COR-L47 (cell line): ENCODE measurements at places on chromosomes 13 and 19.
A peak's percentile ranks its signal among the peaks of the same experiment; 100 is the strongest.

GRCh38 chr13:87172166-87172835 lies 498.9 kb upstream of the SLITRK5 start:
- no peak for DNase-seq

GRCh38 chr19:37507167-37507464 lies 377 bp downstream of the ZNF793 start:
- DNase-seq = no peak

DNA sequence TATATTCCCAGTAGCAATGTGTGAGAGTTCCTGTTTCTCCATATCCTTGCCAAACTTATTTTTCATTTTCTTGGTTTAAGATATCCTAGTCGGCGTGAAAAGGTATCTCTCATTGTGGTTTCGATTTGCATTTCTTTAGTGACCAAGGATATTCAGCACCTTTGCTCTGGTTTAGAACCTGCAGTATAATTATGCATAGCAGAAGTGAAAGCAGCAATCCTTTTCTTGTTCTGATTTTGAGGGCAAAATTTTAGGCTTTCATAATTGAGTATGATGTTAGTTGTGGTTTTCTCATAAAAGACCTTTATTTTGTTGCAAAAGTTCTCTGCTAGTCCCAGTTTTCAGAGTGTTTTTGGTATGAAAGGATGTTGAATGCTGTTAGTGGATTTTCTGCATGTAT lies 491.0 kb downstream of the FGF9 start:
- no peak for DNase-seq

DNA sequence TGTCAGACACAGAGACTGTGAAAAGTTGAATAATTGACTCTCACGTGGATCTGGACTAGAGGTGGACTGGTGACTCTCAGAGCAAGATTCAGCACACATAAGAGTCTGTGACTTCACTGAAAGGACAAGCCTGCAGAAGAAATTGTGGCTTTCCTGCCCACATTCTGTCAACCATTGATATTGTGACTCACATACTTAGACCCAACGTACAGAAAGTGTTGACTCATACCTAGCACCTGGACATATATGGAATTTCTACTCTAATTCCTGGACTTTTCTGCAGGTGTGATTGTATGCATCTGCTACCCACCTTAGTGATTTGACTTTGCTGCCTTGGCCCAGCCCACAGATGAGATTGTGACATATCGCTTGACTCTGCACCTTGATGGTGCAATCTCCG lies 15.6 kb upstream of the ZNF730 start:
- no peak for DNase-seq

GRCh38 chr19:55643887-55644176 lies 383 bp downstream of the ZNF581 start:
- DNase-seq = no peak

DNA sequence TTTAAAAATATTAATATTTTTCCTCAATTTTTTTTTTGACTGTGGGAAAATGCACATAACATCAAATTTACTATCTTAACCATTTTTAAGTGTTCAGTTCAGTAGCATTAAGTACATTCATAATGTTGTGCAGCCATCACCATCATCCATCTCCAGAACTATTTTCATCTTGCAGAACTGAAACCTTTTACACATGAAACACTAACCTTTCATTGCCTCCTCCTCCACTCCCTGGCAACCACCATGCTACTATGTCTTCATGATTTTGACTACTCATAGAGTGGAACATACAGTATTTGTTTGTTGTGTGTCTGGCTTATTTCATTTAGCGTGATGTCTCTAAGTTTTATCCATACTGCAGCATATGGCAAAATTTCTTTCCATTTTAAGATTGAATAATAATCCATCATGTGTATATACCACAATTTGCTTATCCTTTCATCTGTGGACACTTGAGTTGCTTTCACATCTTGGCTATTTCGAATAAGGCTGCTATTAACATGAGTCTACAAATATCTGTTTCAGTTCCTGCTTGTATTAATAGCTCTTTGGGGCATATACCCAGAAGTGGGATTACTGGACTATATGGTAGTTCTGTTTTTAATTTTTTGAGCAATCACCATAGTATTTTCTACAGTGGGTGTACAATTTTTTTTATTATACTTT lies 376.4 kb downstream of the MTUS2 start:
- DNase-seq = no peak

DNA sequence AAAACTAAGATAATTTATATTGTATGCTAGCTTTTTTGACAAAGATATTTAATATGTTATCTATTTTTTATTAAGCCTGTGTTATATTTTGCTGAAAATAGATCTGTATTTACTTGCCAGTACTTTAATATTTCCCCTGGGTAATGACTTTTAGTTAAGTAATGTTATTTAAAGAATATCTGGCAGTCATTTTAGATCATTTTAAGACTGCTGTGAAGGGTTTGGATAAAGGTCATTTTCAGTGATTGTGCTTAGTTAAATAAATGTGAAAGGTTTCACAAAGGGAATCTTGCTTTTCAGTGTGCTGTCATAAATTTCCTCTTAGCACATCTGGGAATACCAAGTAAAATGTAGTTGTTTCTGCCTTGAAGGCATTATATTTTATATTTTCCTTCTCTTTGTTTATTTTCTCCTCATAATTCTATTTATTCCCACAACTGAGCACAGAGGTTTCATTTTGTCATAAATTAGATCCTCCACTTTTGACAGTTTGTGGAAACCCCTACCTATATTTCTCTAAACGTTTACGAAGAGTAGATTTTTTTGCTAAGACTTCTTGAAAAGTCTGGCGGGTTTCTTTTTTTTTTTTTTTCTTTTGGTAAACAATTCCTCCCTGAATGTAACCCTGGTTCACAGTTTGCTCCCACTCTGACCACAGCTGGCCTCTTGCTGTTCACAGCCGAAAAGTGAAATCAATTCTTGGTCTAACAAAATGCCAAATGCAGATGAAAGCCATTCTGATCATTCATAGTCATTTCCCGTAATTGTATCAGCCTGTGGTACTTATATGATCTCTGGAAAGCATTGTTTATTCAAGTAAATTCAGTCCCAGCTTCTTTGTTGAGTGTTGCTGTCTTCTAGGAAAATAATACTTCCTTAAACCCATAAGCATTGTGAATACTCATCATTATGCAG lies 87.8 kb downstream of the MAB21L1 start:
- DNase-seq = no peak

GRCh38 chr19:10113964-10114650 lies 2.6 kb downstream of the P2RY11 start:
- no peak for DNase-seq

DNA sequence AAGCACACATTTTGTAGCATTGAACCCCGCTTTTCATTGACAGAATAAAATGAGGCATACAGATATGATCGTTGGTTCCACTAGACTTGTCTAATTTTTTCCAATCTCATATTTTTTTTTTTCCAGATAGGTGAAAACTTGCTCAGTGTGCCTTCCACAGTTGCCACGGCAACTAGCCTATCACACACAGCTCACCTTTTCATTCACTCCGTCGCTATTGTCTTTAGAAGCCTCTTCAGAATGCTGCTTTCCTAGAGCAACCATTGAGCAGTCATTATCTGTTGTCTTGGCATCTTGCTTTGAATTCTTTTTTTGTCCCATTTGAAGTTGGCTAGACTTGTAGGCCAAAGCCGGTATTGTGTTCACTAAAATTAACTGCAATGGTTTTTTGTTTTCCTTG lies 37.7 kb upstream of the ESD start:
- DNase-seq = no peak

DNA sequence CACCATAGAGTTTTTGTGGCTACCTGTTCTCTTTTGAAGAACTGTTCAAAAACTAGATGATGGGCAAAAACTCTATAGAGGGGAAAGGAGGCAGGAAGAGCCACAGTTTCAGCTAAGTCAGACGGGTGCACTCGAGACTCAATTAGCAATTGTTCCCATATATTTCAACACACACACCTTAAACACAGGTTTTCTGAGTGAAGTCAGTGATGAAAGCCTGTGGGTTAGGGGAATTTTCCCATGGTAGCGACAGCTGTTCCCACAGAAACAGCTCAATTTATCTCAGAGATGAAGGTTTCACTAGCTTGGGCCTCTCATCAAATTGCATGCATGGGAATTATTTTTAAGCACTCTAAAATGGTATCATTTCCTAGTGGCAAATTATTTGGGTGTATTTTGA lies 143.4 kb downstream of the ZIC5 start:
- no peak for DNase-seq

- DNase-seq = no peak
These were observed 850 bp upstream of the KLK11 start for GRCh38 chr19:51027126-51027806.

- DNase-seq = no peak
These were observed 95.2 kb upstream of the CLDN10 start for GRCh38 chr13:95457294-95457693.

GRCh38 chr19:9018163-9018875 lies 8.1 kb upstream of the MUC16 start:
- DNase-seq = no peak

- no peak for DNase-seq
These were observed 335.2 kb downstream of the SLITRK1 start for GRCh38 chr13:83547043-83547442.

GRCh38 chr13:44280456-44280855 lies 93.2 kb upstream of the SERP2 start:
- no peak for DNase-seq

- DNase-seq = no peak
These were observed 184.6 kb upstream of the NBEA start for GRCh38 chr13:34757441-34757840.

GRCh38 chr13:86909318-86909717 lies 761.9 kb upstream of the SLITRK5 start:
- no peak for DNase-seq

DNA sequence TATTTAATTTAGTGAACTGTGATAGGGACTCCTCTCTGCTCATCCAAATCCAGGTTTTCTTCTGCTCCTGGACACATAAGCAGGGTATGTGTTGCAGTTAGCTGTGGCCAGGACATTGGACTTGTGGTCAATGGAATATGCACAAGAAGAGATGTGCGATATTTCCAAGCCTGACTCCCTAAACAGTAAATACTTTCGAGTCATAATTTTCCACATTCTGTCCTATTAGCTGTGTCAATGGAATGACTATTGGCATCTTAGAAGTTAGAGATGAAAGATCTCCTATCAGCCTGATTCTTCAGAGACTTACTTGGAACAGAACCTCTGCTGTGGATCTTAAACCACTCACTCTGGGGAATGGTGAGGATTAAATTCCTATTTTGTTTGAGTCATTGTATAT lies 771.0 kb downstream of the EFNB2 start:
- no peak for DNase-seq

DNA sequence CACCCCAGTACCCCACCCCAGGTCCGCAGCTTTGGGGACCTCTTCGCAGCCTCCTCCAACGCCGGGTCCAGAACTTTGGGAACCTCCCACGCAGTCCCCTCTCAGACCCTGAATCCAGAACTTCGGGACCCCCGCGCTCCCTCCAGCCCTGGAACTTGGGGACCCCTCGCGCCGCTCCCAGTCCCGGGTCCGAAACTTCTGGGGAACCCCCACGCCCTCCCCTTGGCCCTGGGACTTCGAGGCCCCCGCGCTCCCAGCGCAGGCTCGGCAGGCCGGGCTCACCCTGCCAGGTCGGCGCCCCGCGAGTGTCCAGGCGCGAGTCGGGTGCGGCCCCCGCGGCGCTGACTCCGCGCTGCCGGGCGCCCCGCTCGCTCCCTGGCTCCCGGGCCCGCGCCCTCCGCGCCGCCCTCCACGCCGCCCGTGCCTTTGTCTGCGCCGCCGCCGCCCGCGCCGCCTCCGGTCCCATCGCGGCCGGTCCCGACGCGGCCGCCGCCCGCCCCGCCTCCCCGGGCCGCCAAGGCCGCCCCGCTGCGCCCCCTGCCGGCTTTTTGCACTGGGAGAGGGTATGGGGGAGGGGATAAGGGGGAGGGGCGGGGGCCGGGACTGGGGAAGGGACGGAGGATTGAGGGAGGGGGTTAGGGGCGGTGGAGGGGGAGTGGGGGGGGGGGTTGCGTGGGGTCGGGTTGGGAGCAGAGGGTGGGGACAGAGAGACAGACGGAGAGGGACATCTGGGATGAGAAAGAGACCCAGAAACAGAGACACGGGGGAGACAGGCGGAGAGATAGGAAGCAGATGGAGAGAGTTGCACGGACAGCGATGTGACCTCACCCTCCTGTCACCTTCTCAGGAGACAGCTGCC lies at the start of gene HOMER3:
Gene HOMER3 (minus strand): TSS at position 449 of the 859 bp plus-strand sequence. CDS start 2,235 bp downstream, outside the sequence.
- DNase-seq = peak; percentile 42

DNA sequence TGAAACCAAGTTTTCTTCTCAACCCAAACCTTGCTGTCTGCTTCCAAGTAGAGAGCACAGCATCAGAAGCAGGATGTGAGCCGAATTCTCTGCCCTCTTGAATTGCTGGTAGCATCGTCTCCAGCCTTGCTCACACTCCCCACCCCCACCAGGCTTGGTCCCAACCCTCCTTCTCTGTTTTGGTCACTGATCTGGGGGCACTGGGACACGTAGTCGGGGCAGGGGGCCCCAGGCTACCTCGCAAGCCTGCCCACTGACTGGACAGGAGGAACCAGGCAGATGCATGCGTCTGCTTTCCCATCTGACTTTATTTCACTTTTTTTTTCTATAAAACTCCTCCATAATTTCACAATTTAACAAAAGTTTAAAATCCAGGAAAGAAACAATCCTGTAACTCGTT lies 69.7 kb downstream of the MLLT1 start:
- no peak for DNase-seq

- no peak for DNase-seq
These were observed 3.2 kb downstream of the SELENOW start for GRCh38 chr19:47781590-47782262.

- peak; percentile 54 for DNase-seq
These were observed 1.4 kb downstream of the CIC start for GRCh38 chr19:42270346-42271044.

DNA sequence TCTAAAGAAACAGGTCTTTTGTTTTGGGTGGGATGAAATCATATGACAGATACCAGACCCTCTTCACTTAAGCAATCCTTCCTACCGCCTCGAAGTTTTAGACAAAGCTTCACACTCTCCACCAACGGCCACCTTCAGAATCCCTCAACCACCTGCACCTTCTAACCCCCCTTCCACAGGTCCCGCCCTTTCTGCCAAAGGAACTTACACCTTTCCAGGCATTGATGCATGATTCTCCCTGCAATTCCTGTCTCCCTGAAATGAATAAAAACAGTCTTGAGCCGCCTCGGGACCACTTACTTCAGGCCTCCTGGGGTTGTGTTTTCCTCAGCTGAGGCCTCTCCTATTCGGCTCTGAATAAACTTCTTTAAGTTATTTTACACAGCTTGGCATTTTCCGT lies 859 bp downstream of the ZNF433 start:
- no peak for DNase-seq

- DNase-seq = no peak
These were observed 77.9 kb upstream of the TEX29 start for GRCh38 chr13:111242585-111242984.

DNA sequence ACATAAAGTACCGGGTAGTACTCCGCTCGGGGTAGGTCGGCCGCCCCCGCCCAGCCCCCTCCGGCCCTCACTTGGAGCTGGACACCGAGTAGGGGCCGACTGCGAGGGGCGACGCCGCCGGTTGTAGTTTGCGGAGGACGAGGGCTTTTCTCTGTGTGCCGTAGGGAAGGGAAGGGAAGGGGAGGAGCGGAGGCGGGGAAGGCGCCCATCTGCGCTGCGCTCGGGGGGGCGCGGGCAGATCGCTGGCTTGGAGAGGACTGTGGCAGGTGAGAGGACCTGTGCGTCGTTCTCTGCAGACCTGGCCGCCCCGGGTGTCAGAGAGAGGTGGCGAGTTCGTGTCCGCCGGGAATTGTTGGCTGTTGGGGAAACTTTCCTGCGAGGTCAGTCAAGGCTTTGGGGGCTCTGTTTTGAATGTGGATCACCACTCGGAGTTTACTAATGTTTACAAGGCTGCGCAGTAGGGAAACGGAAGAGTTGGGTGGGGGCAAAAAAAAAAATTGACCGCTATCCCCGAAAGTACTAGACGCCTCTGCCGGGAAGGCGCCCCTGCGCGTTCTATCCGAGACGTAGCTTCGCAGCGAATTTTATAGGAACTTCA lies 1.4 kb downstream of the ING1 start:
- DNase-seq = peak; percentile 79
